ENCODE measurements at places on chromosomes 7 and 10.

DNA sequence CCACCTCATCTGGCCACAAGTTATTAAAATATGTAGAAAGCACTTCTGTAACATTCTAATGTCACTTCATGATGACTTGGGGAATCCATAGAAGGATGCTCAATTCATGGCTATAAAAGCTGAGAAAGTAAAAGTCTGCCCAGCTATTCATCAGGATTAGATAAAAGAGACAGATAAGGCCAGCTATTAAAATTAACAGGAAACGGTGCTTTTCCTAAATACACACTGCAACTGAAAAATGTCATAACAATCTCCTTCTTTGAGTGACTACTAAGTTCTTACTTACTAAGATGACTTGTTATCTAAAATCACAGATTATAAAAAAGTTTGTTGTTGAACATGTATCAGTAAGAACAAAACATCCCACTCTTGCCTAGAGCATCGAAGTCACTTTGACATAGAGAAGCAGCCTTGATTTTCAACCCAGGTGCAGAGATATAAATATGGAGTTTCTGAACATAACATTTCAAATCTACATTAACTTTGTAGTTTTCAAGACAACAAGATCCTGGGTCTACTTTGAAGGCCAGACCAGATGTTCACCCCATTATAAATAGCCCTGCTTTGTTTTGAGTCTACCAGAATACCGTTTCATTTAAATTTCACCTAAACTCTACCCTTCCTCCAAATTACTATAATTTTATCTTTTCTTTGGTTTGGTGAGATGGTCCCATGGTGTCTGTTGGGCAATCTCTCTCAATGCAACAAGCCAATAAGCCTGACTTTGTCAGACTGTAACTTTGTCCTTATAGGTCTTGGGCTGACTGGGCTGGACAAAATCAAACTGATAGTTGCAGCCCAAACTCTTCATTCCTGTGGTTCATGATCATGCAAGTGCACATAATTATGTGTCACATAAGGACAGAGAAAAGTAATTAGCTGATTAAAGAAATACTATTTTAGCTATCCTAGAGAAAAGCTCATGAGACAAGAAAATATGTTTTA lies 24.0 kb downstream of the HYCC1 start:
- peak; percentile 86 for DNase-seq

GRCh38 chr7:77734659-77735421 lies 38.6 kb downstream of the RSBN1L start:
- no peak for DNase-seq

DNA sequence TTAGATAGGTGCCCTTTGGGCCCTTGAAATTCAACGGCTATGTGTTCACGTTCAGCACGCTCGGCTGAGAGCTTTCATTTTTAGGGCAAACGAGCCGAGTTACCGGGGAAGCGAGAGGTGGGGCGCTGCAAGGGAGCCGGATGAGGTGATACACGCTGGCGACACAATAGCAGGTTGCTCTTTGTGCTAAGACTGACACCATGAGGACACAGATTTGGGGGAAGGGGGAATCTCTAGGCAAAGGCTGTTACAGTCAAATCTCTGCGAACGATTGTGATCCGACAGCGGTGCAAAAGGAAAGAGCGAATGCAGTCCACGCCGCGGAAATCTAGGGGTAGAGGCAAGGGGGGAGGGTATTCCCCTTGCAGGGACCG lies 667 bp downstream of the KLLN start:
- no peak for DNase-seq

GRCh38 chr10:15857107-15857575 lies 3.2 kb downstream of the MINDY3 start:
- DNase-seq: no peak

DNA sequence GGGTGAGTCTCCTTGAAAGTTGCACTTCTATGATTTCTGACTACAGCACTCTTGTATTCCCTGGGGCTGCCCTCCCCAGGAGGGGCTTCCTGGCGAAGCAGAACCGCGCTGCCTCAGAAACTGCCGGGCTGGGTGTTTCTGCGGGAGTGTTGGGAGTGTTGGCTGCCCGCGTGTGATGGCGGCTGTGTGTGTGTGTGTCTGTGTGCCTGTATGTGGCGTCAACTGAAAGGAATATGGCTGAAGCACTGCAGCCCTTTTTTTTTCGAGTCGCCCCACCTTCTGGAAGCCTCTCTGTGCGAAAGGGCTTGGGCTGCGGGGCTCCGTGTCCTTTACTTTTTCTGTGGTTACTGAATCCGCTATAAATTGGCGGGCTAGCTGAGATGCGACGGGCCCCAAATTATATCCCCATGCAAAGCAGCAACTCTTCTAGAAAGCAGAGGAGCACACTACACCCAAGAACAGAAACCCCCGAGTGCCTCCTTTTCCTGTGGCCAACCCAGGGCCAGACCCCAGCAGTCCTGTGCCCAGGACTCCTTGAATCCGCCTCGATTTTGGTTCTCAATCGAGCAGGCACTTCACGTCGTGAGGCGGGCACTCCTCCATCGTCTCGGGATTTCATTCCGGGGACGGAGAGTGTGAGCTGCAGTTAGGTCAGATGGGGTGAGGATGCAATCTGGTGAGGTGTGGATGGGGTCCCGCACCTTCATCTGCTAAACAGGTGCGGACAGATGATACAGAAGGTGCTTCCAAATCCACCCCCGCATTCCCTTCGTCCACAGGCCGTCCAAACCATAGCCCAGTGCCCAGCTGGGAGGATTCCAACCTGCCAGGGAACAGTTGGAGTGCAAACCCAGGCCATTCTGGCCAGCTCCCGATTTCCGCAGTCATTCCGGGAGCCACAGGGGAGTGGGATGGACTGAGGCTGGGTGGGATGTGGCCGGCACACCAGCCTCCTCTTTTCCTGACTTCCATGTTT lies 22.5 kb upstream of the ZNF273 start:
- no peak for DNase-seq

GRCh38 chr10:36669615-36670352 lies 455.6 kb upstream of the ANKRD30A start:
- DNase-seq: no peak

- DNase-seq: no peak
Measured at GRCh38 chr10:33027088-33027487, 69.1 kb upstream of the ITGB1 start.

DNA sequence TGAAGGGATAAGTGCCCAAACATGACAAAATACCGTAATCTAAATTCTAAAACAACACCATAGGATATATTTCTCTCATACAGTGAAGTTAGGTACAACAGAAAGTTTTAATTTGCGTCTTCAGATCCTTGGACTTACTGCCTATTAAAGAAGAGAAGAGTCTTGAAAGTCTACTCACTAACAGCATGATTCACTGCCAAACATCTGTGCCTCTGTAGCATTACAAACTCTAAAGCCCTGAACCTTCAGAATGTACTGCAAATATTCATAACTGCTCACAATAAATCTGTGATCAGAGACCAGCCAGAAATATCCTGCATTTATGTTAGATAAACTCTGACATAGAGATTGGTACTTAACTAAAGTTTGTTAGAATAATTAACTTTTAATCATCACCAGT lies 365.3 kb downstream of the PARD3 start:
- DNase-seq: no peak

- DNase-seq: no peak
Measured at GRCh38 chr10:104582602-104582951, 58.5 kb upstream of the SORCS3 start.

DNA sequence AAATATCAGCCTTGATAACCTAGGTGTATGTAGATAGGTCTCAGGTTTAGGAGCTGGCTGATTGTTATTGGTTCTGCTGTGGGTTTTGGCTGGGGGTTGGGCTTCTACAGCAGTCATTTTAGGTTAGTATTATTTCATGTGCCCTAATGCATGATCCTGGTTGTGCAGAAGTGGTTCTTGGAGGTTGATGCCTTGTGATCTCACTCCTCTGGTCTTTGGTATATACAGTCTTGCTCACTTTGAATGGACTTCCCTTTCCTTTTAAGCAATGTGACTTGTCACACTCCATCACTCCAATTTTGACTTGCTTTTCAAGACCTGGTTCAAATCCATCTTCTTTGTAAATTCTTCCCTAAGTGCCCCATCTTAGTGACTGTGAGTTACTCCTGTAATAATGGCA lies 188.9 kb downstream of the LRMDA start:
- no peak for DNase-seq

GRCh38 chr7:31487476-31487875 lies 26.4 kb upstream of the ITPRID1 start:
- no peak for DNase-seq

- peak; percentile 84 for DNase-seq
Measured at GRCh38 chr7:24573554-24574338, 494 bp downstream of the PALS2 start.

DNA sequence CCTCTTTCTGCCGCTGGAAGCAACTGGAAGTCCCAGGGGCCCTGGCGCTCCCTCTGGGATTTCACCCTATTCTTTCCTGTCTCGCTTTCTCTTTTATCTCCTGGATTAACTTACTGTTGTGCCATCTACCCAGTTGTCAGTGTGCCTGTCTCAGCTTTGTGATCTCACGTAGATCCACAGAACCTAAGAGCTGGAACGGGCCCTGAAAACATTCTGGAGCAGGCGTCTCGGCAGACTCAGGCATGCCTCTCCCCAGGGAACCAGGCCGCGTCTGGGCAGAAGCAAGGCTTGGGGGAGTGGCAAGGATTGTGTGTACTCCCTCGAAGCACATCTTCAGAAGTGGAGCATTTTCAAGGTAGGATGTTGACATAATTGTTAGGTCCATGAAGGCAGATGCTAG lies 87.2 kb downstream of the KCNMA1 start:
- no peak for DNase-seq

GRCh38 chr10:77827366-77827765 lies 99.2 kb downstream of the DLG5 start:
- DNase-seq: no peak

DNA sequence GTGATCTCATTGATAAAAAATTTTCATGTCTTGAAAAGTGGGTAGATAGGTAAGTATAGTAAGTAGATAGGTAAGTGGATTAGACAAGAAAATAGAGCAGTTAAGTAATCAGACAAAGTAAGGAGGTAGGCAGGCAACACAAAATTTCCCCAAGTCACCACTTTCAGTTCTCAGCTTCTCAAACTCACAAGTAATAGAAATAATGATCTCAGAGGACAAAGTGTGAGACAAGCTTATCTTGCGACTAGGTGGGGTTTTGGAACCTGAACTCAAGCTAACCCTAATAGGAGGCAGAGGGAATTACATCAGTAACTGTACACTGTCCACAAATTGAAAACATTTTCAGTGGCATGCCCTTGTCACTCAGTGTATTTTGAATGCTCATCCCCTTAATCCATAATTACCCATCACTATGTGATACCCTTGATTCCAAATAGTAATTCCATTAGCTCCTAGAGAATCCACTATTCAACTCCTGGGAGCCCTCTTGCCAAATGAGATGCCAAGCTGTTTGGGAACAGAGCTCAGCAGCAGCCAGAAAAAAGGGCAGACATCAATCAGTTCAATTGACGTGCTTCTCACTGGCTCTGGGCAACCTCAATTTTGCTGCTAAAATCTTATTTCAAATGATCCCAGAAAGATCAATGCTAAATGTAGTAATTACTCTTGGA lies 703.2 kb downstream of the XPNPEP1 start:
- DNase-seq: no peak

DNA sequence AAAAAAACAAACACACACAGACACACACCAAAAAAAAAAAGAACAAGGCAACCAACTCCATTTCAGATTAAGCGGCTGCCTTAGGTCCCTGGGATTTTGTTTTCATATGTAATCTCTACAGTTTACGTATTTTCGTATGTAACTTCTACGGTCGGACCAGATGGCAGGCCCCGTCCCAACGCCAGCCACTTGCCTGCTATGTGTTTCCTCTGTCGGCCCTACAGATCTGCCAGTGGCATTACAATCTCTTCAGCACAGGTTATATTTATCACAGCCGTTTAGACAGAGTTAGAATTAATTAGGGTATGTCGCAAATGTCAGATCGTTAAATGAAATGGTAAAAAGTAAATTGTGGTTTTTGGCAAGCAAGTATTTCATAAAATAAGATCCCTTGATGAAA lies 99.3 kb downstream of the DNAJB6 start:
- DNase-seq: no peak

- DNase-seq: no peak
Measured at GRCh38 chr7:30429156-30429530, 49.4 kb downstream of the NOD1 start.

GRCh38 chr7:141990011-141990725 lies 5.5 kb upstream of the MGAM start:
- DNase-seq: no peak

DNA sequence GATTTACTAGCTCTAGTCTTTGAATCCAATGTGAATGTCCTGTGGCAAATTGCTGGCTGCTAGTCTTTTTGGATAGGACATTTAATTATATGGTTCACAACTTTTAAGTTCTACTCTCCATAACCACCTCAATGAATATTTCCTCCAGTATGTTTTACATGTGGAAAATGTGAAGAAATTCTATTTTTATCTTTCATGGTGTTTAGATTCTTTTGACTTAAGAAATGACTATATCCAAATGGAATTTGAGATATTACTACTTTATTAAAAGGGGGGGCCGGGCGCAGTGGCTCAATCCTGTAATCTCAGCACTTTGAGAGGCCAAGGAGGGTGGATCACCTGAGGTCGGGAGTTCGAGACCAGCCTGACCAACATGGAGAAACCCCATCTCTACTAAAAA lies 202.0 kb downstream of the ARL4A start:
- no peak for DNase-seq

DNA sequence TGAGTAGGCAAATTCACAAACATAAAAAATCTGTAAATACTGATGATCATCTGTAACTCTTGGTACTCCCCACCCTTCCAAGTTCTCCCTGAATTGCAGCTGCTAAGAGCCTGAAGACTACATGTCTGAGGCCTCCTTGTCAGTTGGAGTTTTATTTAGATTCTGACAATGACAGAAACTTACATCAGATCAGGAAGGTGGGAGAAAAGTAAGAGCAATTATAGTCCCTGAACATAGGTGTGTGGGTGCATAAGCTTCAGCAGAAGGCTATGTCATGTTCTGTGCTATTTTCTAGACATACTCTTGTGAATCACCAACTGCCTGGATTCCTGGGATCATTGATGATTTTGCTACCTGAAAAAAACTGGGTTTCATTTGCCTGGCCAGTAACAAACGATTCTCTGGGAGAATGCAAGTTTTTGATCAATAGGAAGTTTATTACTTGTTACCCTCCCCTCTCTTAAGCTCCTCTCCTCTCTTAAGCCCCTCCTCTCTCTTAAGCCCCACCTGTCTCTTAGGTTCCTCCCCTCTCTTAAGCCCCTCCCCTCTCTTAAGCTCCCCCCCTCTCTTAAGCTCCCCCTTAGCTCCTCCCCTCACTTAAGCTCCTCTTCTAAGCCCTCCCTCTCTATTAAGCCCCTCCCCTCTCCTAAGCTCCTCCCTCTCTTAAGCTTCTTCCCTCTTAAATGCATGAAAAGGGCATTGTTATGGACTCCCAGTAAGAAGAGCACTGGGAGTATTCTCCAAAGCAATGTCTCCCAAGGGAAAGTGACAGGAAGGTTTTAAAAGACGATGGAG lies 1183.4 kb upstream of the AUTS2 start:
- peak; percentile 74 for DNase-seq
